ENCODE measurements at places on chromosomes 7 and 10. TPM values are rescaled to one million over a fixed set of nuclear protein-coding genes. Genes with fewer than 3 reads are reported as not detected.

RSU1 gene
- 89.8 TPM for total RNA-seq

ADCYAP1R1 gene
- not detected for total RNA-seq

FAM25G gene
- total RNA-seq = not detected

XPNPEP1 gene
- total RNA-seq = 74.8 TPM

OTUD1 gene
- 19.1 TPM for total RNA-seq

PON3 gene
- total RNA-seq = not detected

GDF2 gene
- total RNA-seq = not detected

PLPP4 gene
- not detected for total RNA-seq

AIFM2 gene
- 4.9 TPM for total RNA-seq

POT1 gene
- total RNA-seq = 27.1 TPM

All from T-helper 1 cell treated with Interleukin-12 subunit alpha and Interleukin-12 subunit beta and Interleukin-4 antibody, amounts not matched to agents 30 ng/mL and 1 ng/mL, for 36 hours (primary cell).